SJSA1 (cell line): ENCODE measurements at places on chromosomes 6 and 20. TPM values are rescaled to one million over a fixed set of nuclear protein-coding genes. Genes with fewer than 3 reads are reported as not detected.
A peak's percentile ranks its signal among the peaks of the same experiment; 100 is the strongest.

DNA sequence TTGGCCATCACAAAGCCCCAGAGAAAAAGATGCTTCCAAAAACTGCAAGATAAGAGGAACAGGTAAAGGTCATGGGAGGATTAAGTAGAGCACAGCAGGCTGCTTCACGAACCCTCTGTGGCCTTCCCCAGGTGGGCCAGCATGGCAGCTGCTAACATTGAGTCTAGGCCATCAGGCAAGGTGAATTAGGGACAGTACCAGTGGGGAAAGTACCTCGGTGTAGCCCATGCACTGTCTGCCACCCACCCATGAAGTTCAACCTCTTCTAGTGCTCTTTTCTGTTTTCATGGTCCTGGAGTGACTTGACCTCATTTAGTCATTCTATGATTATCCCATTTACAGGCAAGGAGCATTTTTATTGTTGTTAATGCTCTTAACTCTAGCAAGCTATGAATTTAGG is 108.6 kb upstream of the DUSP22 start:
- DNase-seq: no peak

Gene RPS6KA2
- 15.6 and 16.2 TPM in 2 replicates for total RNA-seq

DNA sequence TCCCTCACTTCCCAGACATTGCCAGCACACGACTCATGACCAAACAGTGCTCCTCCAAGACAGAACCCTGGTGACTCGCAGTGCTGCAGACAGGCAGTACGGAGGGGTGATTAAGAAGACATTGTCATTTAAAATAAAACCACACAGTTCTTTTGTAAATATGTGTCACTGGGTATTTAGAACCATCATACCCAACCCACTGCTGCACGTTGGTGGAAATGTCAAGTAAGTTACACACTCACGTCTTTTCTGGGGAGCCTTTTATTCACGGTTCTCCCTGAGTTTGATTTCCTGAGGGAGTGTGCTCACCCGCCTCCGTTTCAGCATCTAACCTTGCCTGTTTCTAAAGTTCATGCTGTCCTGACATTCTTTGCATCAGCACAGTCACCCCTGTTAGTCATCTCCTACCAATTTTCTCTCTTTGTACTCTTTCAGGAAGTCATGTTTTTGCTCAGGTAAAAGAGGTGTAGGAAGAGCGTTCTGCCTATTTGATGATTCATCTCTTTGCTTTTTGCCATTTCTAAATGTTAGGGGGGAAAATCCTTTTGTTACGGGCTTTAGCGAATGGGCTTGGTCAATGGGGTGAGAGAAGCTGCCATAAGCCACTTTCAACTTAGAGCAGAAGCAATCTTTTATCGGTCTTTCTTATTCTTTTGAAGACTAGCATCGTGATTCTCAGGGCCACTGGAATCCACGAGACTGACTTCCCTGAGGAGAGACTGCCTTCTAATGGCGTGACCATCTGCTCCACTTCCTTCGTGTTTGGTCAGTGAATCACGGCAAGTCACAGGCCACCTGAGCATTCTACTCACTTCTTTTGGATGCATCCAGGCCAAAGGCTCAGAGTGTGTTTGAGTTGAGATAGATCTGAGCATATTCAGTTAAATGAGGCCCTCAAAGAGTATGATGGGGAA is 512.8 kb upstream of the JARID2 start:
- DNase-seq: peak; percentile 62

- no peak for DNase-seq
Observed at GRCh38 chr6:5307058-5307457, 45.7 kb downstream of the FARS2 start.

- no peak for DNase-seq
Observed at GRCh38 chr20:19301843-19302242, 89.4 kb downstream of the SLC24A3 start.
